ENCODE measurements at places on chromosomes 16 and 17.

DNA sequence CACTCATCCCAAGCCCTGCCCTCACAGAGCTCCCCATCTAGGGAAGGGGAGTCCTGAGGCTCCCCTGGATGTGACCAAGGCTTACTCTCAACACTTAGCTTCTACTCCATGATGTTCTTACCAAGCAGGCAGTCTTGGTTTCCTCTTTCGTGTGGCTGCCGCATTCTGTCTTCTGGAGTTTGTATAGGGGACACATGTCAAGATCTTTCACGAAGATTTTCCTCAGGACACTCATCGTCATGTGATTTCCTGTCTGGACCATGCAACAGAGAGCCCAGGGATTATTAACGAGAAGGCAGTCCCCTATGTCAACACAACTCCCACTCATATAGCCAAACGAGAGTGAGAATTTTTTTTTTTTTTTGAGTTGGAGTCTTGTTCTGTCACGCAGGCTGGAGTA lies 10.4 kb downstream of the PRSS54 start:
- no peak for DNase-seq

- DNase-seq: no peak
These were observed 403.0 kb downstream of the ZFHX3 start for GRCh38 chr16:72644911-72645310.

DNA sequence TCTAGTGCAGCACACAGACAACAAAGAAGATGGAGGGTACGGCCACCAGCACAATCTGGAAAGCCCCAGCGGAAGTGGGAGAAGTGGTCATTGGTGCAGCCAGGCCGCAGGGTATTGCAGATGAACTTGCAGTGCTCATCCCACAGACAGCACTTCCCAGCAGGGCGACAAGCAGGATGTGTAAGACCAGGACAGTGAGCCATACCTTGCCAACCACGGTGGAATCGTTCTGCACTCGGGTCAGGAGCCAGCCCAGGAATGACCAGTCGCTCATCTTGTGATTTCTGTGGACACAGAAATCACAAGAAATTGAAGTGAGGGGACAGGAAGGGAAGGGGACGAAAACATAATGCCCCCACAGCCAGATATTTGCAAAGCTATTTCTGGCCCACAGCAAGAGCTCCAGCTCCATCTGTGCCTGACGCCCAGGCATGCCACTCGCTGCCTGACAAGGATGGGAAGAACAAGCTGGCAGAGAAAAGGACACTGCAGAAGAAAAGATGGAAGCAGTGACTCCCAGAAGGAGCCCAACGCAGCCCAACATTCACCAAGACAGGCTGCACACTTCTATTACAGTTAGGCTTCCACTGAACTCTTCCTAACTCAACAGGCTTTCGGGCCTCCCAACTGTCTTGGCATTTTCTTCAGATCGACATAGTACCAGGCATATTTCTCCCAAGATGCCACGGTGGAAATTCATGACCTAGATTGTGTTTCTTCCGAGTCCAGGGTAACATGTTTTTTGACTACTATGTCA lies 17.5 kb upstream of the MYO18A start:
- DNase-seq: no peak

- DNase-seq: no peak
These were observed 1110.2 kb downstream of the CDH11 start for GRCh38 chr16:64011650-64012049.

DNA sequence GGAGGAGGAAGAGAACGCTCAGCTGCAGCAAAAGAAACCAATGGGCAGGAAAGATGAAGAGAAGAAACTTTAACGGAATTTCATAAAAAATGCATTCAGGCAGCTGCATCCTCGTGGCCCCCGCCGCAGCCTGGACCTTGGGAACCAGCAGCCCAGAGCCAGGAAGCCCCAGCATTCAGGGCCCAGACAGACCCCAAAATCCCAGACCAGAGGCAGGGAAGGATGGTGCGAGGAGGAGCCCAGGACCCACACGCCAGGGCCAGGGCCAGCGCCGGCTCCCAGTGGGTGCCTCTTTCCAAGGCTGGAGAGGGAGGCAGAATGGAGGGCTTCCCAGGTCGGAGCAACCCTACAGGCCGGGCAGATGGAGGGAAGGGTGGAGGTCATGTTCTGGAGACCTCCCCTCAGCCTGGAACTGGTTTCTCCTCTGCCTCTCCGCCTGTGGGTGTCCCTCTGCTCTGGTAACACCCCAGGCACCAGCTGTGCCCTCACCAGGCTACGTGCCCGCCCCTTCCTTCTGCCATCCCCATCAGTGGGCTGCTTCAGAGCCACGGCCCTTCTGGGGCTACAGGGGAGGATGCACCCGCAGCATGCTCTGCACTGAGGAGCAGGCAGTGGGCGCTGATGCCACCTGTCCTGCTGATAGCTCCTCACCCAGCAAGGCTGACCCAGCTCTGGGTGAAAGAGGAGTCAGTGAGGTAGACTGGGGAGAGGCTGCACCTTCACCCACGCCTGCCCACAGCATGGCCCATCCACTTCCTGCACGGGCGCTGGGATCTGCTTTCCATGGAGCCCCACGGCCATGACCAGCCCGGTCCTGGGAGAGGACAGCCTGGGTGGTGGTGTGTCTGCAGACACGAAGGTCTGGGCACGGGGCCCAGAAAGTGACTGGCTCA lies 1.2 kb upstream of the MIF4GD start:
- no peak for DNase-seq

GRCh38 chr16:30963925-30964511 lies 6.5 kb downstream of the SETD1A start:
- no peak for DNase-seq

DNA sequence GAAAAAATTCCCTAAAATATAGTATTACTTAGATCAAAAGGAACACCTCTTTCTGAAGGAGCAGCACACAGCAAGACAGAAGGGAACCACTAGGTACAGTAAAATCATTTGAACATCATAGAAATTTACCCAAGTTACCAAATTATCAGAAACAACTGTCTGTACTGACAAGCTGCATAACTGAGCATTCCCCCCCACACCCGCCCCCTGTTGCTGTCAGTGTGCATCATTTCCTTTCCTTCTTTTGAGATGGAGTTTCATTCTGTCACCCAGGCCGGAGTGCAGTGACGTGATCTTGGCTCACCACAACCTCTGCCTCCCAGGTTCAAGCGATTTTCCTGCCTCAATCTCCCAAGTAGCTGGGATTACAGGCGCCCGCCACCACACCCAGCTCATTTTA lies 120.7 kb downstream of the TRIM37 start:
- no peak for DNase-seq

DNA sequence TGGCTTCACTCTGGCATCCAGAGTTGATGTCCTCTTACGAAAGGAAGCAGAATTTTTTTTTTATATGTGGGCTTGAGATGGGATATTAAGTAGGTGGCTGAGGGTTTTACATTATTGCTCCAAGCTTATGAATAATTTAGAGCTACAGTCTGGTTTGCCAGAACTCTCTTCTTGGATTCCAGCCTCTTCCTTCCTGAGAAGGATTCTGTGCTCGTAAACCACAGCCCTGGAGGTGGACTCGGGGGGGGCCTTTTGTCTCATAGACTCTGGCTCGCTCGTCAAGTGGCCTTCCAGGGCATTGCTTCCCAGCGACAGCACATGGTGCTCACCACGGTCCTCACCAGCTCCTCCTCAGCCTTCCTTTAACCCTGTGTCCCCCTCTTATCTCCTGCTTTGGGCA lies 43.2 kb downstream of the TMEM11 start:
- no peak for DNase-seq

GRCh38 chr16:55039931-55040330 lies 109.3 kb downstream of the IRX5 start:
- DNase-seq: no peak

DNA sequence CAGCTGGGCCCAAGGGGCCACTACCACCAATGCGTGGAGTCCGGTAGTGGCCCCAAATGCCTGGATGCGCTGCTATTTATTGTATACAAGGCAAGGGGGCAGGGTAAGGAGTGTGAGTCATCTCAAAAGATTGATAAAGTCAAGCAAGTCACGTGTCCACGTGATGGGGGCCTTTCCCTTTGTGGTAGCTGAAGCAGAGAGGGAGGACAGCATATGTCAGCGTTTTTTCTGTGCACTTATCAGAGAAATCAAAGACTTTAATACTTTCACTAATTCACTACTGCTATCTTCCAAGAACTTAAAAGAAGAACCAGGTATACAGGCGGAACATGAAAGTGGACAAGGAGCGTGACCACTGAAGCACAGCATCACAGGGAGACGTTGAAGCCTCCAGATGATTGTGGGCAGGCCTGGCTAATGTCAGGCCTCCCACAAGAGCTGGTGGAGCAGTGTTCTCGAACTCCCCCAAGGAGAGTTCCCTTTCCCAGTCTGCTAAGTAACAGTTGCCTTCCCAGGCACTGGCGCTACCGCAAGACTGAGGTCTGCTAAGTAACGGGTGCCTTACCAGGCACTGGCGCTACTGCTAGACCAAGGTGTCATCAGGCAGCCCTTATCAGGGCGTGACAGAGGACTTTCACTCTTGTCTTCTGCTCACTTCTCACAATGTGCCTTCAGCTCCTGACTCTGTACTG lies 10.8 kb upstream of the ASB16 start:
- no peak for DNase-seq

GRCh38 chr16:88500255-88500661 lies 47.2 kb downstream of the ZFPM1 start:
- DNase-seq: no peak

GRCh38 chr17:20203761-20204263 lies 194.7 kb downstream of the SPECC1 start:
- DNase-seq: no peak

- DNase-seq: no peak
These were observed 8.2 kb upstream of the LASP1NB start for GRCh38 chr17:38917259-38917658.

DNA sequence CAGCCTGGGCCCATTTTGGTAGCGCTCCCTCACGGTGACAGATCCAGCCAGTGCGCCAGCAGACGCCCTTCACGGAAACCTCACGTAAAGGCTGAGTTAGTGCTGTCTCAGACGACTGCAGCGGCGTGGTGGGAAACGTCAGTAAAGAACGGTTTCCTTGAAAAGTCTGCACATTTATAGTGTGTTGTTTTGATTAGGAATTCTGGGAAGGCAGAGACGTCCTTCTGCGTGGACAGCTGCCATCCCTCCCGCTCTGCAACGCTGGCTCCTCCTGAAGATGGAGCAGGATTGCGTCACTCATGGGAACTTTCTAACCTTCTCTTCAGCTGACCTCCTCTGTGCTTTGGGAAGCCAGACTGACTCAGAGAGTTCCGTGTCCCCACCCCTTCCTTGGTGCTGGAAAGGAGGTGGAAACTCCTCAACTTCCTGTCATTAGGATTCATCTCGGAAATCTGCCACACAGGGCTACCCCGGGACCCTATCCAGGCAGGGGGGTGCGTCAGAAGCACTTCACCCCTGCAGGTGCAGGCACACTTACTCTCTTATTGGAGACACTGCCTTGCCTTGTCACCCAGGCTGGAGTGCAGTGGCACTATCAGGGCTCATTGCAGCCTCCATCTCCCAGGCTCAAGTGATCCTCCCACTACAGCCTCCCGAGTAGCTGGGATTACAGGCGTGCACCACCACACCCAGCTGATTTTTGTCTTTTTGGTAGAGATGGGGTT lies 24.3 kb upstream of the CRISPLD2 start:
- no peak for DNase-seq

DNA sequence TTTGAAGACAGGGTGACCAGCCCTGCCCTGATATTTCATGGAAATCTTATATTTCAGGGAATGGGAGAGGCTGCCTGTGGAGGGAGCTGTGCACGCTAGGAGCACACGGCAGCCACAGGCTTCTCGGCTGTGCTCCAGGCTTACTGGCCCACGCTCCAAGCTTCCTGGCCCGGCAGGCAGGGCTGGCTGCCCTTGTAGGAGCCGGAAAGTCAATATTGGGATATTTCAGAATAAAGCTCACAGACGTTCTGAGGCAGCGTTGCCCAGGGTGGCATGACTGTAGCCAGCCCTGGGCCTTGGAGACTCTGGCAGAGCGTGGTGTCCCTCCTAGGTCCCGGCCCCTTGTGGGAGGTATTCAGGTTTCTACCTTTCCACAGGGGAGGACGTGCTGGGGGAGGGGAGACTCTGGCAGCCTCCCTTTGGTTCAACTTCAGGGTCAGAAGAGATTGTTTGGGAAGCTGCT lies 95.6 kb downstream of the NPIPB11 start:
- no peak for DNase-seq

GRCh38 chr17:1365445-1366039 lies 34.5 kb downstream of the YWHAE start:
- DNase-seq: peak; percentile 13

- no peak for DNase-seq
These were observed 90.0 kb upstream of the GPRC5B start for GRCh38 chr16:19974607-19975006.

GRCh38 chr16:73147958-73148357 lies 100.0 kb upstream of the ZFHX3 start:
- DNase-seq: no peak

GRCh38 chr17:49850772-49851386 lies 3.0 kb upstream of the TAC4 start:
- no peak for DNase-seq

- DNase-seq: peak; percentile 5
These were observed 355.3 kb downstream of the TOX3 start for GRCh38 chr16:52191531-52192134.

Measured in stimulated activated CD4-positive, alpha-beta T cell treated with anti-CD3 and anti-CD28 coated beads, TNF-alpha, amount 100 ng/mL, for 1 hour (primary cell).